ENCODE measurements at places on chromosomes 6 and 20. TPM values are rescaled to one million over a fixed set of nuclear protein-coding genes. Genes with fewer than 3 reads are reported as not detected.

Gene ELOVL4
- total RNA-seq, result 0.43 TPM

Gene TMEM217
- total RNA-seq, result 2.9 TPM

Gene MRAP2
- total RNA-seq, result not detected

Gene ZSCAN23
- total RNA-seq, result 0.86 TPM

Gene PTK7
- total RNA-seq, result 1.9 TPM

Gene MATN4
- total RNA-seq, result 0.16 TPM

Gene SLC16A10
- total RNA-seq, result 1.3 TPM

Gene PTGIS
- 23.7 TPM for total RNA-seq

Gene KIZ
- 15.5 TPM for total RNA-seq

Gene CDC25B
- total RNA-seq, result 404 TPM

Gene IP6K3
- total RNA-seq, result not detected

Gene CLVS2
- total RNA-seq, result not detected

Gene POU5F1
- total RNA-seq, result not detected

Gene TMEM200A
- 2.6 TPM for total RNA-seq

Gene ULBP3
- total RNA-seq, result 0.98 TPM

Gene GPX5
- not detected for total RNA-seq

Gene MACROD2
- total RNA-seq, result not detected

Gene SRMS
- total RNA-seq, result not detected

Gene SPATS1
- not detected for total RNA-seq

Gene RBM24
- not detected for total RNA-seq

Gene SLC35D3
- not detected for total RNA-seq

Gene PKIB
- total RNA-seq, result 0.36 TPM

Gene IL17F
- not detected for total RNA-seq

Gene OVOL2
- not detected for total RNA-seq

Gene PPP1R10
- 106 TPM for total RNA-seq

Gene FOXF2
- total RNA-seq, result not detected

Gene DOK5
- total RNA-seq, result 0.27 TPM

Gene TXLNB
- 0.36 TPM for total RNA-seq

Gene ARFGEF3
- total RNA-seq, result 0.11 TPM

Gene SLC35B2
- 30.4 TPM for total RNA-seq

Gene RALGAPB
- total RNA-seq, result 34.5 TPM

Gene EDEM2
- 29.0 TPM for total RNA-seq

Gene CD24
- 0.14 TPM for total RNA-seq

Gene SAMD10
- 21.8 TPM for total RNA-seq

Gene UBD
- 0.61 TPM for total RNA-seq

Gene CST4
- total RNA-seq, result not detected

Gene ASIP
- total RNA-seq, result not detected

Gene XKR7
- total RNA-seq, result 0.05 TPM

Gene FAM83D
- total RNA-seq, result 17.3 TPM

Gene CENPW
- 57.9 TPM for total RNA-seq

Gene LRP11
- total RNA-seq, result 2.9 TPM

Gene WFDC10A
- not detected for total RNA-seq

Gene OR2B6
- not detected for total RNA-seq

Gene L3MBTL3
- total RNA-seq, result 9.9 TPM

Gene HLA-DPA1
- 119 TPM for total RNA-seq

Gene HCRTR2
- not detected for total RNA-seq

Gene LPA
- total RNA-seq, result not detected

Gene UQCC2
- total RNA-seq, result 100 TPM

Gene ATXN1
- total RNA-seq, result 61.7 TPM

Gene DEF6
- 209 TPM for total RNA-seq

Gene ENPP3
- 2.7 TPM for total RNA-seq
